Cardiac muscle cell (in vitro differentiated cells and primary cell): ENCODE measurements at places on chromosomes 3 and 15.

- DNase-seq: no peak
Observed at GRCh38 chr15:27816790-27817189, 282.3 kb downstream of the OCA2 start.

GRCh38 chr3:78683284-78683683, 1084.5 kb downstream of the ROBO1 start:
- no peak for DNase-seq

DNA sequence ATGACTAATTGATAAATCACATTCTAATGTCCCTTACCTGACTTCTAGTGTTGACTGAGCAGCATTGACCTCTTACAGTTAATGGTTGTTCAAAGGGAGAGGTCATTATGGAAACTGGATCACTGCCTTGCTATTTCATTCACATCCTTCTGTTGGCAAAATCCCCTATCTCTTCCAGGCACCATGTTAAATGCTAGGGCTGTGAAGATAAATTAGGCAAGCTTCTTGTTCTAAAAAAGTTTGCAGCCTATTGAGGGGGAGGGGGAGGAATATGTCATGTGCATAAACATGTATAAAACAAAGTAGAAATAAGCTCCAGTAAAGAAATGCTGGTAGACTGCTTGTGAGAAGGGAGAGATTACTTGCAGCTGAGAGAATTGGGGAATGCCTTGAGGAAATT, 84.8 kb upstream of the MLF1 start:
- DNase-seq: no peak

GRCh38 chr3:171088964-171089754, 62.6 kb upstream of the SLC2A2 start:
- DNase-seq: no peak

GRCh38 chr3:172847292-172847691, 96.8 kb downstream of the ECT2 start:
- DNase-seq: no peak

DNA sequence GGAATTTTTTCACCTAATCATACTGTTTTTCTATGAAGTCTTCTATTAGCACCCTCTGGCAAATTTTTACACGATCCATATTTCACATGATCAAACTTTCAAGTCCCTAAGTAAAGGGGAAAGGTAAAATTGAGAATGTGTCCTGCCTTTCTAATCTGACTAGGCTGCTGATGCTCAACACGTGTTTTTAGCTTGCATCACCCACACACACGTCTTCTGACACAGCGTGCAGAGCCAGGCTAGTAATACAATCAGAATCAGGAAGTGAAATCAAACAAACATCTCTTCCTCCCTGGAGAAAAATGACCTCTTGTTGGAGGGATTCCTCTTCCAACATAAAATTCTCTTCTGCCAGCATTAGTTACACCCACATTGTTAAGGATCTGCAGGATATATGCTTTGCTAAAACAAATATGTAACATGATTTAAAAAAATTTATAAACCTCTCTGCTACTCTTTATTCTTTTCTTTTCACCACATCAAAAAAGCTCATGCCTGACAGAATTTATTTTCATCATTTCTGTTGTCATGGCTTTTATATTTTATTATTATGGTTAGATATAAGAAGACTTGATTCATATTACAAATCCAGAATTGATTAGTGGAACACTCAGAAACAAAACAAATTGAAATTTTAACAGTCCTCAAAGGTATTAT, 122.4 kb downstream of the RAP2B start:
- DNase-seq: peak; percentile 92

- DNase-seq: no peak
Observed at GRCh38 chr15:48459571-48460442, 128.6 kb downstream of the DUT start.

DNA sequence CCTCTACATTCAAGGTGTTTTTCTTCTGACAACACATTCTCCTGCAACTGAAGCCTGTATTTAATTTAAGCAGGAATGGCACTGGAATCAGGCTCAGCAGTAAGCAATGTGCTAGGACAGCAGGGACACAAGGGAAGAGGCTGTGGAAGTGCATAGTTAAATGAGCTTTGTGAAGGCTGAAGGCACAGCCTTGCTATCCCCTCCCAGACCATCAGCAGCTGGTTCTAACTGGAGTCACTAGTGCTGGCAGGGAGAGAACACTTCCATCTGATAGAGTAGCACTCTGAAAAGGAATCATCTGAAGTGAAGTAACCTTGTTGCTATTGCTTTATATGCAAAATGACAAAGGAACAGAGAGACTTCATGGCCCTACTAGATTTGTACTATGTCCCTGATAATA, 14.7 kb downstream of the UQCC5 start:
- DNase-seq: no peak

- DNase-seq: peak; percentile 46
Observed at GRCh38 chr15:67915461-67916374, 75.9 kb upstream of the RNU6-1 start.

GRCh38 chr15:83379579-83379959, 67.6 kb upstream of the SH3GL3 start:
- no peak for DNase-seq

GRCh38 chr3:48425281-48425812, 4.5 kb downstream of the PLXNB1 start:
- DNase-seq: peak; percentile 46

DNA sequence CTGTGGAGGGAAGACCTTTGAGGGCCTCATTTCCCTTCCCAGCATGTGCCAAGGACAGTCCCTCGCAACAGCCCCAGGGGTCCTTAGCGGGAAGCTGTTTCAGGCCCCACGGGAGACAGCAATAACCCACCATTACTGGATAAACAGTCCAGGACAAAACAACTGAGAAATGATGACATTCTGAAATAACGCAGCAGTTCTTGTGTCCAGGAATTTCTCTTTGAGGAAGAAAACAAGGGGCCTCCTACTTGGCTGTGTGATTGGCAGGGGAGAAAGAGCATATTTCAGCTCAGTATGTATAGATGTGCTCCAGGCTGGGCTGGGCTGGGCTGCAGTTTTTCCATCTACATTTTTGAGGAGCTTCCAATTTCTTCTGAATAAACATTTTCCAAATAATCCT, 82.2 kb upstream of the THBS1 start:
- DNase-seq: peak; percentile 64

DNA sequence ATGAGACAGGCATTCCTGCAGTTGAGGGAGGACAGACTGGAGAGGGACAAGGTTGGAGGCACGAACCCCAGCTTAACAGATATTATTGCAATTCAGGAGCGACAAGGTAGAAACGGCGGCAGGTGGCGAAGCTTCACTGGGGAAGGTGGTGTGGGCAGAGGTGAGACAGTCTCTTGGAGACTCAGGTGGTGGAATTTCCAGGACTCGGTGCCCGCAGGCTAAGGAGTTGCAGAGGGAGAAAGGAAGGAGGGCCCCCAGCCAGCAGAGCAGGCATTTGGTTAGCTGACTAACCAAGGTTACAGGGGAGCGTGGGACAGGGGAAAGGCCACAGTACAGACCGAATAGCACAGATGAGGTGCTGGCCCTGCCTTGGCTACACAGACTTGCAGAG, 3.0 kb downstream of the FAM174B start:
- no peak for DNase-seq

DNA sequence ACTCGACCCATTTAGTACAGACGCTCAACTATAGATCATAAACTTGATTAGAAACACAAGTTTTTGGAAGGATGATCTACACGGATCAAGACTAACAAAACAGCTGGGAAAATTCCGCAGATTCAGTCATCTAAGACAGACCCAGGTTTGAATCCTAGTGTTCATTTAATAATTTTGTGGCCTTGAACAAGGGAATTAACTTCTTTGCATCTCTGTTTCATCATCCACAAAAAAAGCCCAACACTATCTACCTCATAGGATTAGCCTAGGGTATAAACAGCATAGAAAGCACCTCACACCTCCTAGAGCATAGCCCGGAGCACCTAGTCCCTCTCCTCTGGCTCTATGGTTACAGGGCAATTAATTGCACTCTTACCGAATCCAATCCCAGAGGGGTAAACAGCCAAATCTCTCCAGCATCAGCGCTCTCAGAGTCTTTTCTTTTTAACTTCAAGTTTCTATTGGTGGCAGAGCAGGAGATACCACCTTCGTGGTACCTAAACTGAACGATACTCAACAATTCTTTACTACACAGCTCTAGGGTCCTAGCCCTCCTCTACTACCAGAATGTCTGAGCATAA, 3.5 kb downstream of the TBL1XR1 start:
- DNase-seq: no peak

DNA sequence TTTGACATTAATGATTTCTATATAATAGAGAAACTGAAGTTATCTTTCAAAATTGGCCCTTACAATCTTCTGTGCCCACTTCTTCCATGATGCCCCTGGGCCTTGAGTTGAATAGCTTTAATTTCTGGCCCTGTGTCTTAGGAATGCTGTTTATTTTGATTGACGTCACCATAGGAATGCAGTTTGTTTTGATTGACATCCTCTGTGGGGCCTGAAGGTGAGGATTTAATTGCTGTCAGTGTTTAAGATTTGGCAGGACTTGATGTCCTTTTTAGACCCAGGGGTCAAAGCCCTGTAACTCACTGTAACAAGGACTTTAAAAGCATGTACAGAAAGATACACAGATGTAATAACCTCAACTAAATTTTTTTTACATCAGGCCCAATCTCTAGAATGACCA, 83.3 kb downstream of the GLDN start:
- DNase-seq: no peak

DNA sequence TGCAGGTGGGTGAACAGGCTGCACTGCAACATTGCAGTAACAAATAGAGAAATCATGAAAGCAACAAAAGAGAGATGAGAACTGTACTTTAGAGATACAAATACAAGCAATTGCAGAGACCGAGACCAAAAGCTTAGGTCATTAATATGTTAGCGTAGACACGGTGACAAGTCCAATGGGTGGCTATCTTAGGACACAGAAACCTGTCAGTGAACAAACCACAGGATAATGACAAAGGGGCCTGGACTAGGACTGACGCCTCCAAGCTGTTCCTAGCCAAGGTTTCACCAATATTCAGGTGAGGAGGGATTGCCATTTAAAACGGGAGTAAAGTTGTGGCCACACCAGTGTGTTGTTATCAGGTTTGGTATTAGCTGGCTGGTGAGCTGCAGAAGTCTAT, 41.7 kb upstream of the BLM start:
- no peak for DNase-seq

- DNase-seq: no peak
Observed at GRCh38 chr15:29805708-29806104, 16.6 kb downstream of the TJP1 start.

DNA sequence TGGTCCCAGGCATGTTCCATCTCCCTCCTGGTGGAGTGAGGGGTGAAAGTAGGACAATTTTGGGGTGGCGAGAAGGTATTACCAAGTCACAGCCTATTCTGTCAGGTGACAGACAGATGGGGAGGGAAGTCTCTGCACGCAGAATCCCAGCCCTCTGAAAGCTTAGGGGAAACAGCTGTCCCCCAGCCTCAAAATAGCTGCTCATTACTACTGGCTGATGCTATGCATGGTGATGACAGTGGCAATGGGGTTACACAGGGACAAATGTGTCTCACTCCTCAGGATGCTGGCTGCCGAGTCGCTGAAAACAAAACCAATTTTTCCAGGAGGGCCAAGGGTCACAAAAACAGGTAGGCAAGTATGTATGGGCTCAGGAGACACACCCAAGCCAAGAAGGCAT, 68.8 kb upstream of the OXTR start:
- no peak for DNase-seq

DNA sequence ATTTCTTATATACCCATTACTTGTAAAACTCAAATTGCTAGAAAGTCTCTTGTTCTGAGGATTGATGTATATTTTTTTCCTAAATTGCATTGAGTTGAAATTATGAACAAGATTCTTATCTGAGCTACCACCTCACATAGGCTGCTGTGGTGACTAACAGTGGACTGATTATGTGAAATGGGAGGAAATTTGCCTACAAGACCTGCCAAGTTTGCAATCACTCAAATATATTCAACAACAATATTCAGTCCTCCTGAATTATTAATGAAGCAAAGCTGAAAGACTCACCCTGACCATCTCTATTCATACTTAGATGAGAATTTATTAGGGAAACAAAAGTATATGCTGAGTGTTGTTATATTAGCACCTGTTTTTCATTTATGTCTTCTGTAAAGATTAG, 412.6 kb upstream of the SEMA6D start:
- DNase-seq: no peak

- peak; percentile 52 for DNase-seq
Observed at GRCh38 chr3:129291236-129291886, 12.7 kb downstream of the HMCES start.

- DNase-seq: no peak
Observed at GRCh38 chr3:82978368-82978767, 1216.9 kb upstream of the GBE1 start.

DNA sequence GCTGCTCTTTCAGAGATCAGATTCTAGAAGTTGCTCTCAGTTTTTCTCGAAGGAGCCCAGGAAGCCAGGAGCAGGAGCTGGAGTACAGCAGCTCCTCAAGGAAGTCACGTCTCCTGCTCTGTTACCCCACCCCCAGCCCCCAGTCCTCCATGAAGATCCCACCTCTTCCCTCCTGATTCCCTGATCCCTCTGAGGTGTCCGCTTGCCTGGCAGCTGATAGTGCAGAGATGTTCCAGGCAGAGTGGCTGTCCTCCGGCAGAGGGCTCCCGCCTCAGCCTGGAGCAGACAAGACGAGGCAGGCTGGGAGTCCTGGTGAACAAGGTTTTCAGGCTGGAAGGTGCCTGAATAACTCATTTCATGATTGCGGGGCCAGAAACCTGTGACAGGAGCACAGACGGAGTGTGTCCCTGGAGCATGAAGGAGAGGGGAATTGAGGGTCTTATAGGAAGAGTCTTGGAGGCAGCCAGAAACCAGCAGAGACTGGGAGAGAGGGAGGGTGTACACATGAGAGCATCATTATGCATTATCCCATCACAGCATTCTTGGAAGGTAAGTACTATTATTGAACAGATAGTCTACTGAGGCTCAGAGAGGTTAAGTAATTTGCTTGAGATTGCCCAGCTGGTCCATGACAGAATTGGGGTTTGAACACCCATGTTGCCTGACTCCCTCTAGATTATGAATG, 1.2 kb downstream of the HRH1 start:
- peak; percentile 84 for DNase-seq

- peak; percentile 83 for DNase-seq
Observed at GRCh38 chr15:89740137-89740536, 10.9 kb downstream of the MESP1 start.

DNA sequence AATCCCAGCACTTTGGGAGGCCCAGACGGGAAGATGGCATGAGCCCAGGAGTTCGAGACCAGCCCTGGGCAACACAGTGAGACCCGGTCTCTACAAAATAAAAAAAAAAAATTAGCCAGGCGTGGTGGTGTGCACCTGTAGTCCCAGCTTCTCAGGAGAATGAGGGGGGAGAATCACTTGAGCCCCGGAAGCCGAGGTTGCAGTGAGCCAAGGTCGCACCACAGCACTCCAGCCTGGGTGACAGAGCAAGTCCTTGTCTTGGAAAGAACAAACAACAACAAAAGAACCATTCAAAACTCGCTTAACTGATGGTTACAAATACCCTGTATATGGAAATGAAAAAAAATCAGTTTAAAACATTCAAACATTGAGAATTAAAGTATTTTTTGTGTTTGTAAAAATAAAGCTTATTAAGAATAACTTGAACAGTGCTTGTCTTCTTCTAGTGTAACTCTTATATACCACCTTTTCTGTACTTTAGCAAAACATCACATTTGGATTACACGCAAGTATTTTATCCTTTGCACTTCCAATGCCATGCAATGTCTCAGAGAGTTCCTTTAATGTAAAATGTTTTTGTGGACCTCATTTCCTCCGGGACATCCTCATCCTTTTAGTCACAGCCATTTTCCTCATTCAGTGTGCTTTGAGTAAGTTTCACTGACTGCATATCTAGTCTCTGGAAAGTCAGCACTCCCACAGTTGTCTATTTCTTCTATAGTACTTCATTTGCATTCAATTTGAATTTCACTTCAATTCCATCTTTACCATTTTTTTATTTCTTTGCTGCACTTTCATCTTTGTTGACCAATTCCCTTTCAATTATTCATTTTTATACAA, 113.0 kb upstream of the GOLGA8J start:
- DNase-seq: no peak
